Stimulated activated naive CD8-positive, alpha-beta T cell treated with anti-CD3 and anti-CD28 coated beads, Interleukin-15, Interleukin-2, amounts not matched to agents 100 U/mL and 50 U/mL, for 24 hours (primary cell): ENCODE measurements at places on chromosomes 1 and 21.

GRCh38 chr1:46421739-46422138 is 27.6 kb downstream of the FAAH start:
- no peak for DNase-seq

DNA sequence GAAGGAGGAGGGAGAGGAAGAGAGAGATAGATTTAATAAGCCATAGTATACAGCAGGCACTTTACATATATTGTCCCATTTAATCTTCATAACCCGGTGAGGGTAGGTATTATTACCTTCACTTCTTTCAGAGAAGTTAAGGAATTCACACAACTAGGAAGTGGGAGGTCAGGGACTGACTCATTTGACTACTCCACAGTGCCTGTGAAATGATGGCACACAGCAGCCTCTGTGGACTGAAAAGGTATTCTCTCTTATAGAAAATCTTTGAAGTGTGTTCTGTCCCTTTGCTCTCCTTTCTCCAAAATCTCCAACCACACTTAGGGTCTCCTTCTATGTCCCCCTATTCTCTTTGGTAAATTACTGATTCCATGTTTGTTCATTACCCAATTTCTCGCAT is 23.9 kb downstream of the PALMD start:
- no peak for DNase-seq

GRCh38 chr1:173995475-173995874 is 26.7 kb downstream of the RC3H1 start:
- no peak for DNase-seq

DNA sequence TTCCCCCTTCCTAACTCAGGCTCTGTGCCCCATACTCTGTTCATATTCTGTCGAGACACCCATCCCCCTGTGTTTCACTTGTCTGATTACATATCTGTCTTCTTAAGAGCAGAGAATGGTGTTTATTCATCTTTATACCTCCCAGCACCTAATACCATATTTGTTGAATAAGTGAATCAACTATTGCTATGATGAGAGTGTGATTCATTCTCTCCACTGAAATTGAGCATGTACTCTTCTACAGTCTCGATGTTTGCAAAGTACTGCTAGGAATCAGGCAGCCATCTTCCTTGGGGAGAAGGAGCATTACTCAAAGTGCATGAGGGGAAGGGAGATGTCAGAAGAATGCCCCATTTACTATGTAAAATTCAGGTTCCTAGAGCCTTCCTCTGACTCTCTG is 27.0 kb downstream of the TBX15 start:
- no peak for DNase-seq

- DNase-seq, result no peak
These were observed 284.0 kb downstream of the DUSP10 start for GRCh38 chr1:221457685-221458446.

DNA sequence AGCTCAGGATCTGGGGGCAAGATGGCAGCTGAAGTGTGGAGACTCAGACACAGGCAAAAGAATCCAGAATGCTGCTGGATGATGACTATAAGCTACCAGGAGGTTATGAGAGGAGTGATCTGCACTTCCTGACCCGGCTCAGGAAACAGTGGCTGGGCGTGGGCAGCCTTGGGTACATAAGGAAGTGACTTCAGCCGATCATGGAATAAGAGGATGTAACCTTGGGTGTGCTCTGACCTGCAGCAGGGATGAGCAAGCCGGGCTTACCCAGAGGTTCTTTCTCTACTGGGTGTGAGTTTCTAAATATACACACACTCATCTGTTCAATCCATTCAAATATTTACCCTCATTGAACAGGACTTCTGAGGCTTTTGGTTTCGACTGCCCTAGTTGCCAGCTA is 62.7 kb downstream of the CD34 start:
- DNase-seq, result peak; percentile 62

GRCh38 chr1:37028981-37029617 is 5.2 kb downstream of the GRIK3 start:
- DNase-seq, result no peak

DNA sequence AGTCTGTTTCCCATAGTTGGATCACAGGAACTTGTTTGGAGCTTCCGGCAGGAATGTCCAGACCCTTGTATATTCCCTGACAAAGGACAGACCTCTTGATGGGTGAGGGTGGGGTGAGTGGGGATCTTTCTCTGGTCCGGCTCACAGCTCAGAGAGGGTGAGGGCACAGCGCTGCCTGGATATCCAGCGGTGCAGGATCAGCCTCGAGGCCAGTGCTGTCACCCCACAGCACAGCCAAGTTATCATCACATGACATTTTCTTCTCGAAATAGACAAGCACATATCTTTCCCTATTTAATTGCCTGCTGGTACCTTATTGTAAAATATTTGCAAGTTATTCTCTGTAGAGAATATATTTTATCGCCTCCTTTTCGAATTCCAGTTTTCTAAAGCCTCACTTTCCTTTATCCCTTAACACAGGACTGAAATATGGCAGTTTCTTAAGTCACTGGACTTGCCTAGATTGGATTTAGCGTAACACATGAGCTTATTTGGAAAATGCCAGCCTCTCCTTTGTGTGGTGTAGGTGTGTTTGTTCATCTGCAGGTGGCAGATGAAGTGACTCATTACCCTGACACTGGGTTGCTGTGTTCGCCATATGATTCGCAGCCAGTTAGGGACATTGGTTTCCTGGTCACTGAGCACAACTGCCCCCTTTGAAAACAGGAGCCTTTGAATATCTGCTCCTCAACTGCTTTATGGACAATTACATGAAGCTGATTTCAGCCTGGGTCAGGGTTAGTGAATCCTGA is 21.4 kb downstream of the CLIC6 start:
- no peak for DNase-seq

- DNase-seq, result peak; percentile 19
These were observed 3.1 kb downstream of the TACSTD2 start for GRCh38 chr1:58573705-58574591.

GRCh38 chr1:161287482-161288054 is 22.2 kb downstream of the MPZ start:
- DNase-seq, result no peak

GRCh38 chr1:235069577-235070563 is 58.8 kb downstream of the TOMM20 start:
- DNase-seq, result no peak

DNA sequence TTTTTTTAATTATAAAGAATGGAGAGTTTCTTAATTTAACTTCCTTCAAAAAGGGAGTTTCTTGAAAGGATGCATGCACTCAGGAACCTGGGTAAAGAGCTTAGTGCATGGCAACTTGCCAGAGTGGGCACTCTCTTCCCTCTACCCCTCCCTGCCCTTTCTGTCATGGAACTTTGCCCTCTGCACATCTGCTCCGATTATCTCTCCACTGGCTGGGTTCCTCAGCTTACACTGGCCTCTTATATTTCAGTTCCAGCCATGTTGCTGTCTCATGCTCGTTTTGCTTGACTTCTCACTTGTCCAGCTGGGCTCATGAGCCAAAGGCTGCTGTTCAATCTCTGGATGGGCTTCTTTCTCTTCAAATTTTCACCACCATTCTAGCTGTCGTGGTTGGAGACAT is 87.0 kb downstream of the NCAM2 start:
- DNase-seq, result no peak

DNA sequence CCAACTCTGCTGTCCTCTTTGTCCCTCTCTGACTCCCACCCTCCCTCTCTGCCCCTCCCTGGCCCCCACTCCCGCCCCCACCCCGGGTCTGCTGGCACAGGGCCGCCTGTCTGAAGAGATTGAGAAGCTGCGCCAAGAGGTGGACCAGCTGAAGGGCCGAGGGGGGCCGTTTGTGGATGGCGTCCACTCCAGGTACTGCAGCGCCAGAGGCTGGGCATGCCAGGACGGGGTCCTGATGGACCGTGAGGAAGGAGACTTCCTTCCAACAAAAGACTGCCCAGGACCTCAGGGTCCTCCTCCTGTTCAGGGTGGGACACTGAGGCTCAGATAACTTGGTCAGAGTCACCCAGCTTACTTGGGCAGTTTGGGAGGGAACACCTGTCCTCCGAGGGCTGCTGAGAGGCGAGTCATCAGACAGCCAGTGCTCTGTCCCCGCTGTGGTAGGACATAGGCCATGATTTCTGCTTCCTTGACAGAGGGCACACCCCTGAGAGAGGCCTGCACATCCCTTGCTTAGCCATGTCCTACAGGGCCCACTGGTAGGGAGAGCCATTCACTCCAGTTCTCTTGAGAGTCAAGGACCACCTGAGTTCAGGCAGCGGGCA is 23.4 kb downstream of the PPFIA4 start:
- no peak for DNase-seq

DNA sequence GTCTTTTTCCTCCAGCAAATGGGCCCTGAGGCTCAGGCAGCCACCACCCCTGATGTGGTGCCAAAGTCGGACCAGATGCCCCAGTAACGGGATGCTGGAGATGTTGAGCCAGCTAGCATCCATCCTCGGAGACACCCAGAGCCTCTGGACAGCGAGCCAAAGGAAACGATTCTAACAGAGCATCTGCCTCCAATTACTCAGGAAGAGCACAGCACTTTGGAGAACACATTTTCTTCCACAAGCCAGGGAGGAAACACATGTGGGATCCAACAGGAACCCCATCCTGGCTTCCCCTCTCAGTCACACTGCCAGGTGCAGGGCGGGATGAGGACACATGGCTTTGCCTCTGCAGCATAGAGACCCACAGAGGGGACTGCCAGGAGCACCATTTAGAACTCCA is 44.9 kb downstream of the C1orf198 start:
- no peak for DNase-seq

DNA sequence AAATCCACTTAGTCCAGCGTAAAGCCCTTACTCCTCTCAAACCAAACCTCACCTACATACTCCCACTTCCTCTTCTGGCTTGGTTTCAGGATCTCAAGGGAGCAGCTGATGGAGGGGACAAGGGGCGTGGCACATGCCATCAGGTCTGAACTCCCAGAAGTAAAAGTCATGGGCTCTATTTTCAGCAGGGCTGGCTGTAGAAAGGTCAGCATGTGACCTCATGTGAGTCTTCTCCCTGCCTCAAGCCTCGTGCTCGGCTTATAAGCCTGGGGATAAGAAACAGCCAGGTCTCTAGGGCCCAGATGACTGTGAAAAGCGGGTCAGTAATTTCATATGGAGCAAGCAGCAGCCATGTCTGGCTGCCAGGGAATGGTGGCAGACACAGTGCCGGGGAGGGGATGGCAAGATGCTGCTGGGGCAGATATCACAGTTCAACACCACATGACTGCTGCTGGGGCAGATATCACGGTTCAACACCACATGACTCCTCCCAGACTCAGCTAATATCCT is 227.9 kb downstream of the KCNH1 start:
- DNase-seq, result no peak

- DNase-seq, result no peak
These were observed 28.4 kb downstream of the STX6 start for GRCh38 chr1:180994262-180994661.

DNA sequence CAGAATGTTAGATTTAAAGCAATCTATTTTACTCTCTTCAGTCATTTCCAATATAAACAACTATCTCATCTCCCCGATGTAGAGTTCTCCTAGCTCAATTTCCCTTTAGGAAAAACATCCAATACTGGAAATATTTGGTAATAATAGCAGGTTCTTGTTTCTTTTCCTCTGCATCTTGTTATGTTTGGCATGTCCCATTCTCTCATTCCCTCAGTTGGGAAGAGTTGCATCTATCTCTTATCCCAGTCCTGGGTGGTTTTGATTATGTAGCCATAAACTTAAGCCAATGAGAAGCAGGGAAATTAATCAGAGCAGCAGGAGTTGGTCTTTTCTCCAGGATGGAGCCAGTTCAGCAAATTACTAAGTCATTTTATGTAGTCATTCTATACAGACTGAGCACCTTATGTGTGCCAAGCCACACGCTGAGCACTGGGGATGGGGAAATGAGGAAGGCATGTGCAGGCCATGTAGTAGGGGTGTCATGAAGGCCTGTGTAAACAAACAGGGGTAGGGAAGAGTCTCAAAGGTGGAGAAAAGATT is 418.2 kb upstream of the NFIA start:
- DNase-seq, result no peak

DNA sequence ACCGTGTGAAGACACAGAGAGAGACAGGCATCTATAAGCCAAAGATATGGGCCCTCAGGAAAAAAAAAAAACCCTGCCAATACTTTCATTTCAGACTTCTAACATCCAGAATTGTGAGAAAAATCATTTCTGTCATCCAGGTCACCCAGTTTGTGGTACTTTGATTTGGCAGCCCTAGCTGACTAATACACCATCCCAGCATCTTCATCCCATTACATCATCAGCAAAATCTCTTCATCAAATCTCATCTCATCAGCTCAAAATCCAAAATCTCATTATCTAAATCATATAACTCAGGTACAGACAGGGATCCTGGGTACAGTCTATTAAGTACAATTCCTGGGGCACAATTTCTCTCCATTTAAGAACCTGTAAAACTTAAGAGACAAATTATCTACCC is 51.9 kb upstream of the GJA8 start:
- DNase-seq, result no peak

- no peak for DNase-seq
These were observed 71.4 kb upstream of the COL6A1 start for GRCh38 chr21:45910155-45910547.

GRCh38 chr1:229710746-229711145 is 84.7 kb downstream of the URB2 start:
- DNase-seq, result no peak

GRCh38 chr1:2282556-2283270 is 54.6 kb downstream of the SKI start:
- DNase-seq, result no peak

GRCh38 chr21:28554660-28555475 is 437.8 kb downstream of the LTN1 start:
- DNase-seq, result no peak

- no peak for DNase-seq
These were observed 3.5 kb downstream of the WLS start for GRCh38 chr1:68228851-68229250.

DNA sequence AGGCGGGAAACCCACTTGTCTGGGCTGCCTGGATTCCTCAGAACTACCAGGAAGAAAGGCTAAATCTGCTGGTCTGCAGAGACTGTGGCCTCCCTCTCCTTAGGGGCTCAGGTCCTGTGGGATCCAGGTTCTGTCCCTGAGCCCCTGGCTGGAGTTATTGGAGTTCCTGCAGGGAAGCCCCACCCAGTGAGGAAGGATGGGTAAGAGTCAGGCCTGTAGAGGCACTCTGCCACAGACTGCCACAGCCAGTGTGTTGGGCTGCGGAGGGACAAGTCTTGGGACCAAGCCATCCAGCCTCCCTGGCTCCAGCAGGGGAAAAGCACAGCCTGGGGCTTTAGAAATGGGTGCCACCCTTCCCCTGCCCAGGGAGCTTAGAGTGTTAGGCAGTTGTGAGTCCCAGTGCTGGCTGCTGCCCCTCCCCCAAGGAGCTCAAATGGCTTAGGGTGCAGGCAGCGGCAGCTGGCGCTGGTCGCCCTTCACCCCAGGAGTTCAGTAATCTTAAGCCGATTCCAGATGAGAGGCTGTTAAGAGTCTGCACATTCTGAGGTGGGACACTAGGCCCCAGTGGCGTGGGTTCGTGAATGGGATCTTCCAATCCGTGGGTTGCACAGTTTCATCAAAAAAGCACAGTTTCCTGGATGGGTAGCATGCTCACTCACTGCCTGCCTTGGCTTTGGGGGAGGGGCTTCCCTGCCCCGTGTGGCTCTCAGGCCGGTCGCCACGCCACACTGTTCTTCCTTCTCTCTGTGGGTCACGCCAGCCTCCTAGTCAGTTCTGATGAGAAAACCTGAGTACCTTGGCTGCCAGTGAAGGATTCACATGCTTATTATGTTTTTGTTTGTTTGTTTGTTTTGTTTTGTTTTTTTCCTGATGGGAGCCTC is 57.6 kb upstream of the FMO3 start:
- DNase-seq, result no peak
